Ecto neural progenitor cell (in vitro differentiated cells): ENCODE measurements at places on chromosomes 13 and 19.

- no peak for DNase-seq
Observed at GRCh38 chr13:78121459-78122348, 203.1 kb upstream of the EDNRB start.

- DNase-seq: no peak
Observed at GRCh38 chr13:72541674-72542073, 185.8 kb downstream of the MZT1 start.

- DNase-seq: no peak
Observed at GRCh38 chr19:11763611-11764010, 3.2 kb upstream of the ZNF441 start.

DNA sequence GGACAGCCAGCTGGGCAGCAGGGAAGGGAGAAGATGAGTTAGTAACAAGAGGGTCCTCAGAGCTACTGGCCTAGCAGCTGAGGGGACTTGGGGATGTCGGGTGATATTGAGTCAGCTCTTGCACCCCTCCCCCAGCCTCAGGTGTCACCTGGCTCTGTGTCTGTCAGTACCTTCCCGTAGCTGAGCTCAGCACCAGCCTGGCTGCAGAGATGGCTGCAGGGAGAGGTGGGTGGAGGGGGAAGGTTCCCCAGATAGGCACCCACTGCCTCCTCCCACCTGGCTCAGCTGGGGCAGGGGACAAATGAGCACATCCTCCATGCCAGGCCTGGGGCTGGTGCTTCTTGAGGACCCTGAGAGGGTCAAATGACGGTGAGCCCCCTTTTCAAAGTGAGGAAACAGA lies 6.8 kb upstream of the KPTN start:
- no peak for DNase-seq
